Ovary (tissue), 10 donors: ENCODE measurements at places on chromosomes 16 and 17. TPM values are rescaled to one million over a fixed set of nuclear protein-coding genes. Genes with fewer than 3 reads are reported as not detected.
A peak's percentile ranks its signal among the peaks of the same experiment; 100 is the strongest.

DNA sequence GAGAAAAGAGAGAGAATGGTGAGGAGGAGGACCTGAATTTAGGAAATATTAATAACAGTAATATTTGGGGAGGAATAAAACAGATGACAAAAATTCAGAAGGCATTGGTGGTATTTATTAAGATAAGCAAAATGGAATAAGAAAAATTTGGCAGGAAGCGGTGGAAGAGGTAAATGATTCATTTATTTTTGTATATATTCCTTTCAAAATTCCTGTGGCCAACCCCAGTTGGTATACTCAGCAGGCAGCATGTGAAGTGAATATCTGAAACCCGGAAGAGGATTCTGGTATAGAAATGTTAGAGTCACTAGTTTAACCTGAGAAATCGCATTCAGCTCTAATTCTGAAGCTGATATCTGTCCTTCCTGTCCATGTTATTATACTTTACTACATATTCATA is 792.0 kb downstream of the KCNJ2 start:
- no peaks in the 10 kb centered on the region for H3K27me3 ChIP-seq
- no peak for DNase-seq
- H3K36me3 ChIP-seq: no peaks in the 10 kb centered on the region
- no peak overlapping the region for H3K27ac ChIP-seq
- H3K4me3 ChIP-seq: no peak overlapping the region

DNA sequence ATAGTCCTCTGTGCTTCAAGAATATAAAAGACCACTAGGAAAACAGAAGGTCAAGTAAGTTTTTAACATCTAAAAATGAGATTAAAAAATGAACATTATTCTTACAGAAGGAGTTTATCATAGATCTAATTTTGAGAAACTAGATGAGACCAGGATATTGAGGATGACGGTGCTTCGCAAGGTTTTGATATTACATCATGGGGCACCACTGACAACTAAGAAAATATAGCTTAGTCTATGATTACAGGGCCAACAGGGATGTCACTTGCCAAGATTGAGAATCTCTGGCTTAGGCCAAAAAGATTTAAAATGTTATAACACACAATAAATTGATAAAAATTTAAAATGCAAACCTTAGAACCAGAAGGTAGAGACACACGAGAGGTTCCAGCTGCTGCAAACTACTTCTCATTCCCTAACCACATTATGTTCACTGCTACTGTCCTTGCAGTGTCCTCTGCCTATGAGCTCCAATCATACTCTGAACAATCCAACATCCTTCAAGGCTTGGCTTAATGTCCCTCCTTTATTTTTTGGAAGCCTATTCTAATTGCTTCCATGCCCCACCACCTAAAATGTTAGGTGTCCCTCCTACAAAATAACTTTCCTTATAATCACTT is 33.2 kb downstream of the USP32 start:
- no peaks in the 10 kb centered on the region for H3K36me3 ChIP-seq
- peaks cover 2% of the 10 kb centered on the region for H3K4me1 ChIP-seq
- no peak overlapping the region for H3K4me3 ChIP-seq
- H3K27ac ChIP-seq: no peak overlapping the region
- DNase-seq: no peak

The PGP gene
- 5.0 TPM for total RNA-seq

DNA sequence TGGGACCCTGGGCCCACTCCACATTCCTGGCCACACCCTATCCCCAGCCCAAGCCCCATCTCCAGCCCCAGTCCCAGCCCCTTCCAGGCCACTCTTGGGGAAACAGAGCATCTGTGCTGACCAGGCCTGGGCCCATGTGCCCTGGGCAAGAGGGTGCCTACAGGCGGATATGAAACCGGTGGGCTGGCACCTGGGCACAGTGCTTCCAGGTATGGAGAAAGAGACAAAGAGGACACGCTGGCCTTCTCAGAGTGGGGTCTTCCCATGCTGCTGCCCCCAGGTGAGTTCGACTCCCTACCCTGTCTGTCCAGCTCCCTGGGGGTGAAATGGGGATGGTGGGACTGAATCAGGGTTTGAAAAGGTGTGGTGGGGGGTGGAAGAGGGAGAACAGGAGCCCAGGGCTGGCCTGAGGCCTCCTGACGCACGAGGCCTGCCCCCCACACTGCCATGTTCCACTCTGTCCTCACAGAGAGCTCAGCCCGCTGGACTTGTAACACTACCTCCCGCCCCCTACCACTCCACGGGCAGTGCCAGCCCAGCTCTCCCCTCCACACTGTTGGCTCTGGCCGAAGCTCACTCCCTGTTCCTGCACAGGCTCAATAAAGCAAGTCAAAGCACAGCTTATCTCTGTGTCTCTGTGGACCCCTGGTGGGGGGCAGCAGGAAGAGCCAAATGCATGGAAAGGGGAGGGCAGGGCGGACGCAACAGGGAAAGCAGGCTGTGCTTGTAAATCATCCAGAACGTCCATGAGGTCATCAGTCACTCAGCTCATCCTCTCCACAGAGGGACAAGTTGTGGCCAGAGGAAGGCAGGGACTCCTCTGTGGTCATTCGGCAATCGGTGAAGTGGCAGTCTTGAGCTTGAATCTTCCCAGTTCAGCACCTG is 71.1 kb upstream of the TMEM97 start:
- H3K4me3 ChIP-seq: no peak overlapping the region
- H3K27ac ChIP-seq: no peak overlapping the region
- H3K27me3 ChIP-seq: no peaks in the 10 kb centered on the region
- H3K4me1 ChIP-seq: peaks cover 1% of the 10 kb centered on the region
- no peak for DNase-seq
- no peaks in the 10 kb centered on the region for H3K36me3 ChIP-seq

The OR1F1 gene
- total RNA-seq: not detected

The VAT1L gene
- 0.05 TPM for total RNA-seq

The PIGS gene
- total RNA-seq: 38.8 TPM

DNA sequence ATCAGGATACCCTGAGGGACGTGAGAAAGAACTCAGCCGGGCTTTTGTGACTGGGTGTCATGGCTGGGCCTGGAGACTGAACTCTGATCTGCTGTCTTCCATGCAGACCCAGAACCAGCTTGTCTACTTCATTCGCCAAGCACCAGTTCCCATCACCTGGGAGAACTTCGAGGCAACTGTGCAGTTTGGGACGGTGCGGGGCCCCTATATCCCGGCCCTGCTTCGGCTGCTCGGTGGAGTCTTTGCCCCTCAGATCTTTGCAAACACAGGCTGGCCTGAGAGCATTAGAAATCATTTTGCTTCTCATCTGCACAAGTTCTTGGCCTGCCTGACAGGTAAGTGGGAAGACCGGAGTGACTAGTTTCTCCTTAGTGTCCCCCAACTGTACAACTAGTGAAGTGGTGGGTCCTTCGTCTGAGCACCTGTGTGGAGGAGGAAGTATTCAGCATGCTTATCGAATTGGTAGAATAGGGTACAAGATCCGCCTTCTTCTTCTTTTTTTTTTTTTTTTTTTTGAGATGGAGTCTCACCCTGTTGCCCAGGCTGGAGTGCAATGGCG is 15.5 kb downstream of the DNAH2 start:
- H3K36me3 ChIP-seq: no peaks in the 10 kb centered on the region
- H3K27ac ChIP-seq: no peak overlapping the region
- no peaks in the 10 kb centered on the region for H3K4me1 ChIP-seq
- DNase-seq: no peak

The PPY gene
- total RNA-seq: not detected

DNA sequence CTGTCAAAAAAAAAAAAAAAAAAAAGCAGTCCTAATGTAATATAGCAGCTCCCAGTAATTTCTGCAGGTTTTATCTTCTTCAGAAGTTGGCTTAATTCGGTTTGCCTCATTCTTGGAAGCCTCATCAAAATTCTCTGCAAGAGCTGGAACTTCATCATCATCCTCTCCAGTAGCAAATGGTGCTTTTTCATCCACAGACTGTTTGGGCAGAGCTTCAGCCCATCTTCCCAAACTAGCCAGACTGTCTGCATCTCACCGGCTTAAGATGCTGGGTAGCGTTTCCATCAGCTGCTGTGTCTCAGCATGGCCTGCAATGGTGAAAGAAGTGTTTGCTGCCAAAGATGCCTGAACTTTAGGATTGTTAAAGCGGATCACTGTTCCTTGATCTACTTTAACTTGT is 112.6 kb downstream of the AIPL1 start:
- no peak for DNase-seq
- no peaks in the 10 kb centered on the region for H3K4me1 ChIP-seq
- no peak overlapping the region for H3K4me3 ChIP-seq
- H3K27ac ChIP-seq: no peak overlapping the region

DNA sequence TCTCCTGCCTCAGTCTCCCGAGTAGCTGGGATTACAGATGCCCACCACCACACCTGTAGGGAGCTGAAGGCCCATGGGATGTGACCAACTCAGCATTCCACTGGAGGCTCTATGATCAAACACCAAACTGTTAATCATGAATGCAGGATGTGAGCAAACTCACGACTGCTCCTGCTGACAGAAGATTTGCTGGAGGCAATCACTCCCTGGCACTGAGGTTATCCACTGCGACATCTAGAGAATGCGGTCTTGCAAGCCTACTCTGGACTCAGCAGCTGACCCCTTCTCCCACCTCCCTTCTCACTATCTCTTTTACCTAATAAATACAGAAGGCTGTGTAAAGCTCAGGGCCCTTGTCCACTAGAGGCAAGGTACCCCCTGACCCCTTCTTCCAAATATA is 4.9 kb downstream of the TEX14 start:
- H3K4me1 ChIP-seq: no peaks in the 10 kb centered on the region
- no peaks in the 10 kb centered on the region for H3K36me3 ChIP-seq
- H3K27ac ChIP-seq: no peak overlapping the region

GRCh38 chr17:1153795-1154546 is 25.8 kb downstream of the ABR start:
- DNase-seq: peak; percentile 87
- no peaks in the 10 kb centered on the region for H3K36me3 ChIP-seq
- H3K4me1 ChIP-seq: no peaks in the 10 kb centered on the region
- H3K27ac ChIP-seq: no peak overlapping the region
- no peak overlapping the region for H3K4me3 ChIP-seq

GRCh38 chr17:4270736-4271135 is 7.0 kb upstream of the ANKFY1 start:
- no peaks in the 10 kb centered on the region for H3K27me3 ChIP-seq
- H3K4me3 ChIP-seq: no peak overlapping the region
- no peak for DNase-seq
- H3K36me3 ChIP-seq: no peaks in the 10 kb centered on the region
- H3K27ac ChIP-seq: no peak overlapping the region

DNA sequence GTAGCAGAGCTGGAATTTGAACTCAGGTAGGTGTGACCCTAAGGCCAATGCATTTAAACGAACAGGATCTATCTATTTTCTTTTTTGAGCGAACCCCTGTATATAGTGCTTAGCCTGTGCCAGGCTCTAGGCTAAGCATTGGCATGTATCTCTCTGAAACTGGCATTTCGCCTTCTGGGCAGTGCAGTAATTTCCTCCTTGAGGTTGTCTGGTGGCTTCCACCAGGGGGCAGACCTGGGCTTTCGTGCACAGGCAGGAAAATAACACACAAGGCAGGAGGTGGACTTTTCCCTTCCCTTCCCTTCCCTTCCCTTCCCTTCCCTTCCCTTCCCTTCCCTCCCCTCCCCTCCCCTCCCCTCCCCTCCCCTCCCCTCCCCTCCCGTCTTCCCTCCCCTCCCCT is 34.4 kb upstream of the PRKCB start:
- no peaks in the 10 kb centered on the region for H3K4me1 ChIP-seq
- no peaks in the 10 kb centered on the region for H3K36me3 ChIP-seq
- no peaks in the 10 kb centered on the region for H3K27me3 ChIP-seq
- peak; percentile 22 for DNase-seq
- no peak overlapping the region for H3K4me3 ChIP-seq

- no peaks in the 10 kb centered on the region for H3K27me3 ChIP-seq
- H3K36me3 ChIP-seq: no peaks in the 10 kb centered on the region
- no peak overlapping the region for H3K27ac ChIP-seq
- H3K4me1 ChIP-seq: no peaks in the 10 kb centered on the region
- no peak overlapping the region for H3K4me3 ChIP-seq
- DNase-seq: no peak
Observed at GRCh38 chr17:34116306-34116705, 138.8 kb upstream of the CCL2 start.

- no peak overlapping the region for H3K4me3 ChIP-seq
- no peaks in the 10 kb centered on the region for H3K27me3 ChIP-seq
- no peak for DNase-seq
- no peaks in the 10 kb centered on the region for H3K4me1 ChIP-seq
- no peaks in the 10 kb centered on the region for H3K36me3 ChIP-seq
Observed at GRCh38 chr17:71224824-71225575, 895.8 kb upstream of the SOX9 start.

The MMP28 gene
- 3.5 TPM for total RNA-seq

- H3K36me3 ChIP-seq: no peaks in the 10 kb centered on the region
- H3K4me1 ChIP-seq: no peaks in the 10 kb centered on the region
- H3K27ac ChIP-seq: no peak overlapping the region
- H3K27me3 ChIP-seq: no peaks in the 10 kb centered on the region
- H3K4me3 ChIP-seq: no peak overlapping the region
- no peak for DNase-seq
Observed at GRCh38 chr16:62240722-62241121, 204.5 kb upstream of the CDH8 start.

- H3K4me1 ChIP-seq: no peaks in the 10 kb centered on the region
- no peak for DNase-seq
- H3K36me3 ChIP-seq: no peaks in the 10 kb centered on the region
- no peak overlapping the region for H3K27ac ChIP-seq
Observed at GRCh38 chr17:35498448-35499178, 38.9 kb downstream of the SLFN12L start.

DNA sequence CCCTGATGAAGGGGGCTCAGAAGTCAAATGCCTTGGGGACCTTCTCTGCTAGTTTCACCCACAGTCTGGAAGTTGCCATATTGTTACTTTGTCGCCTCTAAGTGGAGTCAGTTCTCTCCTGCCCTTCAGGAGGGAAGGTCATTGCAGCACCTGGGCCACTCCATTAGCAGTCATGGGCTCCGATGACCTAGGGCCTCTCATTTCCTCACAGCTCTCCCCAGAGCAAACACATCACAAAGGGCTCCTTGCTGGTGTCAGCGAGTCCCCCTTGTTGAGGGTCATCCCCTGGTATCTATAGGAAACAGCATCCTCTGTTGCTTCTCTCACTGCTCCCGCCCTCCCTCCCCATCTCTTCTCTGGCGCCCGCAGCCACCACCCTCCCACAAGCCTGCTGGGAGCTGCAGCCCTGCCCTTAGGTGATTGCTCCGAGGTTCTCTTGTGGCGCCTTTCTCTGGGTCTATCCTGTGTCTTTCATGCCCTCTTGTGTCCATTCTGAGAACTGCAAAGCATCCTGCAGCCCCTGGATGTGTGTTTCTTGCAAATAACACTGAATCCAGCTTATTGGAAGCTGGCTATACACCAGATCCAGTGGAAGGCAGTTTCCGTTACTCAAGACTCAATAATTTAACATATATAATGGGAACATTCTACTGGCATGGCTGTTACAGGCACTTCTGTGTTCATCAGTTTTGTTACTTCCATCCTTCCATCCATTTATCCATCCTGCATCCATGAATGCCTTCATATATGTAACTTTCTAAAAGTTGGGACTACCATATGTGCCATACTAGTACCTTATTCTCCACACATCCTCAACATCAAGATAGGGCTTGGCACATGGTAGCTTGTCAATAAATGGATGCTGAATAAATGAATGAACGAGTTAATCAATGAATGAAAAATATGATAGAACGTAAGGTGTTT is 21.2 kb downstream of the PDILT start:
- H3K36me3 ChIP-seq: no peaks in the 10 kb centered on the region
- H3K4me1 ChIP-seq: peaks cover 3% of the 10 kb centered on the region
- no peak overlapping the region for H3K4me3 ChIP-seq
- DNase-seq: peak; percentile 61
- H3K27ac ChIP-seq: no peak overlapping the region
- no peaks in the 10 kb centered on the region for H3K27me3 ChIP-seq

- no peak overlapping the region for H3K27ac ChIP-seq
- H3K4me3 ChIP-seq: no peak overlapping the region
- no peaks in the 10 kb centered on the region for H3K4me1 ChIP-seq
Observed at GRCh38 chr16:46854846-46855245, 23.9 kb upstream of the C16orf87 start.
